ENCODE measurements at places on chromosomes 5 and 9. TPM values are rescaled to one million over a fixed set of nuclear protein-coding genes. Genes with fewer than 3 reads are reported as not detected.

Gene SH2D3C
- 0.18 TPM for total RNA-seq

Gene NUTM2G
- not detected for total RNA-seq

Gene PARP8
- total RNA-seq: 8.2 TPM

Gene NMUR2
- not detected for total RNA-seq

Gene THG1L
- 23.0 TPM for total RNA-seq

Gene USP20
- total RNA-seq: 11.4 TPM

Gene MEIKIN
- total RNA-seq: not detected

Gene PDGFRB
- total RNA-seq: 180 TPM

Gene ABCA1
- total RNA-seq: 40.1 TPM

DNA sequence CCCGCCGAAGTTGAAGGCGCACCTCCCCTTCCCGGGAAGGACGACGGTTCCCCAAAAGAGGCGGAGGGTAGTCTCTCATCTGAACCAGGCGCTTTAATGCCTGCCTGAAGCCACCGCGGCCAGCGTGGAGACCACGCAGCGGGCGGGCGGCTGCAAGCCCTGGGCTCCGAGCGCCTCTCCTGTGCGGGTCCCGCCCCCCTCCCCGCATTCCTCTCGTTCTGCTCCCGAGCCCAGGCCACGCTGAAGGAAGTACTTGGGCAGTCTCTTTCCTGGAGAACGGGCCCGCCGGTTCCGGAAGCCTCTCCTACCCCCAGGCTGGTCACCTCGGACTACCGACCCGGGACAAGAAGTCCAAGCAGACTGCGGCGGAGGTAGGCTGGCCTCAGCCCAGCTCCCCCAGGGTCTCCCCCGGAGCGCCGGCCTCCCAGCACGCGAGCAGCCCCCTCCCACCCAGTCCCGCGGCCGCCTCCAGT, 571 bp downstream of the PPIC start:
- peak; percentile 45 for DNase-seq

- DNase-seq: no peak
These were observed 55.3 kb upstream of the CLINT1 start for GRCh38 chr5:157914151-157914788.

DNA sequence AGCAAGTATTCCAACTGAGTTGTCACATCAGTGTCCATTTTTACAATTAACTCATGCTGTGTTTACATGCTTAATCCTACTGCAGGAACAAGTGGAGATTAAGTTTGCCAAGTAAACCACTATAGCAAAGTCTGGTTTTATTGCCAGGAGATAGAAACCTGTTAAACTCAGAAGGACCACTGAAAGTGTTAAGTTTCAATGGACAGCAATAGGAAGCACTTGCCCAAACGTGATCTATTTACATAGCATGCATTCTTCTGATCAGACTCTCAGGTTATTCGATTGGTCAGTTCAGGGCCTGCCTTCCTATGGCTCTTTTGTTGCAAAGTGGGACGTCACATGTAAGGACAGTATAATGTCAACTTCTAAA, 28.0 kb upstream of the IFNK start:
- DNase-seq: no peak

- no peak for DNase-seq
These were observed 142.7 kb downstream of the TTLL11 start for GRCh38 chr9:121950441-121950840.

- peak; percentile 81 for DNase-seq
These were observed 107.0 kb downstream of the TRIO start for GRCh38 chr5:14250084-14250695.

GRCh38 chr9:737400-738120, 103.9 kb upstream of the DMRT1 start:
- no peak for DNase-seq

DNA sequence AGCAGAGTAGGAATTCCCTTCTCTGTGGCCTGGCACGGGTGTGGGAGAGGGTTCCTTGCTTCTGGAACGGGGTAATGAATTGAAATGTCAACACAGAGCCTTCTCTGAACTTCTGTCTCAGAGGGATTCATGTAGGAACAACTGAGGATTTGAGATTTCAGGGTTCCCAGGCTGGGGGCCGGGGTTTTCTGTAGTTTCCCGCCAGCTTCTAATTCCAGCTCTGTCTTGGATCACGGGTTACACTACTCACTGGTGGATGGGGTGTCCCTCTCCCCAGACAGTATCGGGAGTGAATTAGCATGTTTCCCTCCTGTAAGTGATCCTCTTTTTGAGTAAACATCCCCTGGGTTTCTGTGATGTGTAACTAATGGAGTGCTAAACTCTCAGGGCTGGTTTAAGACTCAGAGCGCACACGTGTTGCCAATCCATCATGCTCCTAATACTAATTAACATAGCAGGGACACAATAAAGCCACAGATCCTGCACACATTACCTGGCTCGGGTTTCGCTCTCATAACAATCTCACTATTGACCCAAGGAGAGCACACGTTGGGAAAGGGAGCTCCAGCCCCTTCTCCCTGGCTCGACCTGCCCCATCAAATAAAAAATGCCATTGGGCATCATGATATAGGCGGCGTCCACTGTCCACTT, 18.1 kb upstream of the DMRT2 start:
- DNase-seq: no peak

GRCh38 chr9:134945509-134946275, 28.0 kb upstream of the FCN1 start:
- DNase-seq: no peak

- peak; percentile 27 for DNase-seq
These were observed 584.4 kb upstream of the ACO1 start for GRCh38 chr9:31799953-31800609.

DNA sequence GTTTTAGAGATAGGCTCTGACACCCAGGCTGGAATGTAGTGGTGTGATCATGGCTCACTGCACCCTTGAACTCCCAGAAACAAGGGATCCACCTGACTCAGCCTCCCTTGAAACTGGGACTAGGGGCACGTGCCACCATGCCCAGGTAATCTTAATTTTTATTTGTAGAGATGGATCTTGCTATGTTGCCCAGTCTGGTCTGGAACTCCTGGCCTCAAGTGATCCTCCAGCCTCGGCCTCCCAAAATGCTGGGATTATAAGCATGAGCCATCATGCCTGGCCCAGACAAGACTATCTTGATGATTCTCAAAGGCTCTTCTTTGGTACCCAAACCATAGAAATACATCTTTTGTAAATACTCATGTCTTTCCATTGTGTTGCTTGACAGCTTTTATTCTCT, 10.8 kb downstream of the OSMR start:
- no peak for DNase-seq

GRCh38 chr9:32703635-32704034, 68.2 kb upstream of the TAF1L start:
- DNase-seq: no peak

- no peak for DNase-seq
These were observed 113.5 kb downstream of the SMARCA2 start for GRCh38 chr9:2128618-2129017.

DNA sequence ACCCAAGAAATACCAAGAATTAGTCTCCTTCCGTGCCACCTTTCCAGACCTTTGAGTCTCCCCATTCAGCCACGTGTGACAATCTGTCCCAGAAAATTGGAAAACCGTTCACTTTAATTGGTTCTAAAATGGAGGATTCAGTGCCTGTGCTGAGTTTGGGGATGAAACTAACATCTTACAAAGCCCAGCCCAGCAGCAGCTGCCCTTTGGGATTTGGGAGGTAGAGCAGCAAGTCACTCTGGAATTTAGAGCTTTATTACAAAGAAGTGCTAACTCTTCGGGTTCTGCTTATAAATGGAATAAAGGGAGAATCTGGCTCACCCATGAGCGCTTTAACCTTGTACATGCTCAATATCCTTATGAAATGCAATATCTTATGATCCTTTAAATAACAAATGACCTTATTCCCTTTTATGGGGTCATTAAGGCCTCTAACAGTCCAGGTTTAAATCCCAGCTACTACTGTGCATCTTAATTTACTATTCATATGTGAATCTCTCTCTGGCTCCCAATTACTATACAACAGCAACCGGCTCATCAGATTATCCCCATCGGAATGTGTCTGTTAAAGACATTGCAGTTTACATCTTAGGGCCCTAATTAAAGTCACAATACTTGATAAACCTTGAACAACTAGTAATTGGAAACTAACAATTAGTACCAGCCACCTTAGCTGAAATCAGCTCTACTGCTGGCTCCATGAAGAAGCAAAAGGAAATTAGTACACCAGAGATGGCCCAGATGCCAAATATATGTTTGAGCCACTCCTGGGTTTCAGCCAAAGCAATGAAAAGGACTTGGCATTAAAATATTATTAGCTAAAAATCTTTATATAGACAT, 271.8 kb upstream of the SMARCA2 start:
- DNase-seq: no peak

GRCh38 chr5:148825716-148826052, 727 bp upstream of the ADRB2 start:
- DNase-seq: peak; percentile 28

- no peak for DNase-seq
These were observed 92.5 kb upstream of the CPEB4 start for GRCh38 chr5:173795601-173796000.

GRCh38 chr5:50969151-50970031, 303.0 kb downstream of the PARP8 start:
- DNase-seq: no peak

DNA sequence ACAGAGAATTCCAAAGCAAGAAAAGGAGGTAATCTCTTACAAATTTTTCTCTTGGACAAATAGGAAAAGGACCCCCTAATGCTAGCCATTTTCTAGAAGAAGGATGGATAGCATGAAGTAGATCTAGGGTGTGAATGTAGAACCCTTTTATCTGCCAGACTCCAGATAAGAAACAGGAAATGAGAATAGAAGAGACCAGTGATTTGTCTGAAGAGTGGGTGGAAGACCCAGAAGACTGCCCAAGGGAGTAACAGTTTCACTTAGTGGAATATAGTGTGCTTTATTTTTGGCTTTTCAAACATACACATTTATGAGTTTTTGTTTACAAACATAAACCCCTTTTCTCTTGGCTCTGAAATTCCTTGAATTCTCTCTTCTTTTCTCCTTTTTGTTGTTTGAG, 25.0 kb downstream of the ECM2 start:
- DNase-seq: no peak
